Naive thymus-derived CD8-positive, alpha-beta T cell (primary cell): ENCODE measurements at places on chromosomes 6 and 20. TPM values are rescaled to one million over a fixed set of nuclear protein-coding genes. Genes with fewer than 3 reads are reported as not detected.
A peak's percentile ranks its signal among the peaks of the same experiment; 100 is the strongest.

The IMPG1 gene
- total RNA-seq: not detected

The ANKS1A gene
- 11.1 TPM for total RNA-seq

The GRIK2 gene
- not detected for total RNA-seq

The TBCC gene
- total RNA-seq: 77.0 TPM

The VPS52 gene
- 116 TPM for total RNA-seq

The MBOAT1 gene
- 3.5 TPM for total RNA-seq

The SOBP gene
- total RNA-seq: 1.4 TPM

The HLA-F gene
- 744 TPM for total RNA-seq

DNA sequence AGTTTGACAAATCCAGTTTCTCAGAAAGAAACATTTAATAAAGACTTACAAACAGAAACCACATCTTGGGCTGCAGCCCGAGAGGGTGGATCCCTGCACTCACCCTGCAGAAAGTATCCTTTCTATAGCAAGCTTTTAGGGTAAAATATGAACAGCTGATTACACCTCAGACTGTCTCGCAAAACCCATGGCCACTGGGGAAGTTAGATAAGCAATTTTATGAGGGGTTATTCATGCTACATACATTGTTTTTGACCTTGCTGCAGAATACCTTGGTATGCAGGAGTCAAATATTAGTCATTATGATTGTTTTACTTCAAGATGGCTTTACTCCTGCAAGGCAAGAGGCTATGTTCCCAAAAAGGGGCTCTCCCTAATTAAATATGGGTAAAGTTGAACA lies 126.9 kb downstream of the OR2B2 start:
- H3K27me3 ChIP-seq: peaks cover 7% of the 10 kb centered on the region
- DNase-seq: no peak
- H3K4me1 ChIP-seq: no peaks in the 10 kb centered on the region
- no peaks in the 10 kb centered on the region for H3K36me3 ChIP-seq

DNA sequence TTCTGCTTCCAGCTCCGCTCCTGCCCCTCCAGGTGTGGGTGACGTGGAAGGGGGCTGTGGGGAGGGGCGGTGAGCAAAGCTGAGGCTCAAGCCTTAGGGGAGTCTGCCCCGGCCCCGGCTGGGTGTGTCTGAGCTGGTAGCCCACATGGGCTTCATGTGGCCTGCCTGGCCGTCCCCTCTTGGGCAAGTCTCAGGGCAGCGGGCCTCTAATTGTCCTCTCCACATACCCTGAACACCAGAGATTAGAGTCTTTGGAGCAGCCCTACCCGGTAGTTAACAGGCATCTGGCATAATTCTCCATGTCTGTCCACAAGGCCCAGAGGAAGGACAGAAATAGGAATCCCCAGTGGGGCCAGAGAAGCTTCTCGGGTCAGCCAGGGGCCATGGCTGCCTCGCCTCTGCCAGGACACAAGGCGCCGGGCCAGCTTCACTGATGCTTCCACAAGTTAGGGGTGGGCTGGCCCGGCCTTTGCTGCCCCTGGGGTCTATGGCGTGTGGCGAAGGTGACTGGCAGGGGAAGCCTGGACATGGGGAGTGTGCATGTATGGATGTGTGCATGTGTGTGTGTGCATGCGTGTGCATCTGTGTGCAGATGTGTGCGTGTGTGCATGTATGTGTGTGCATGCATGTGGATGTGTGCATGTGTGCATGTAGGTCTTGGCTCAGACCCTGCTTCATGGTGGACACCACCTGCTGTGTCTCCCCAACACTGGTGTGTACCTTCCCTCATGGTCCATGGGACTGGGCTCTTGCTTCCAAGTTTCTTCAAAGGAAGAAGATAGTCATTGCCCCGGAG lies 24.0 kb downstream of the FRMD1 start:
- no peak overlapping the region for H3K4me3 ChIP-seq
- no peak overlapping the region for H3K27ac ChIP-seq
- H3K27me3 ChIP-seq: no peaks in the 10 kb centered on the region
- H3K36me3 ChIP-seq: no peaks in the 10 kb centered on the region

DNA sequence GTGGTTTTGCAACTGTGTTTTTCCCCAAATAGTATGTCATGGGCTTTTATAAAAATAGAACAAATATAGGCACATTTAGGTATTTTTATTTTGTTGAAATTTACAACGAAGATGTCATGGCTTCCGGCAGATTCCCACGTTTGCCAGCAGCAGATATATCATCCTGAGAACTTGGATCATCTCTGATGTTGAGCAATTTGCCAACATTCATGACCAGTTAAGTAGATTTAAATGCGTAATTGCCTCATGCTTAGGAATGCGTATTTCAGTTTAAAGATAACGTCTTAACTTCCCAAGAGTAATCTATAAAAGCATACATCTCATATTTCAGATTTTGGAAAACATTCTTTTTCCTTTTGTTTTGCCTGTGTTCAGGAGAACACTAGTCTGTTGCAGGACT lies 457.8 kb downstream of the QKI start:
- no peak overlapping the region for H3K4me3 ChIP-seq
- no peaks in the 10 kb centered on the region for H3K36me3 ChIP-seq
- no peak overlapping the region for H3K27ac ChIP-seq
- H3K27me3 ChIP-seq: peaks cover 10% of the 10 kb centered on the region
- H3K4me1 ChIP-seq: no peaks in the 10 kb centered on the region
- DNase-seq: no peak

- H3K27me3 ChIP-seq: no peaks in the 10 kb centered on the region
- H3K4me3 ChIP-seq: peak overlapping the region; percentile 85
- peak; percentile 12 for DNase-seq
- H3K27ac ChIP-seq: no peak overlapping the region
- no peaks in the 10 kb centered on the region for H3K36me3 ChIP-seq
- no peaks in the 10 kb centered on the region for H3K4me1 ChIP-seq
Observed at GRCh38 chr20:60137657-60138245, 179.5 kb downstream of the CDH26 start.

GRCh38 chr6:158789115-158789917 lies 29.9 kb downstream of the EZR start:
- no peaks in the 10 kb centered on the region for H3K27me3 ChIP-seq
- H3K36me3 ChIP-seq: peaks cover 48% of the 10 kb centered on the region
- H3K4me1 ChIP-seq: peaks cover 79% of the 10 kb centered on the region

DNA sequence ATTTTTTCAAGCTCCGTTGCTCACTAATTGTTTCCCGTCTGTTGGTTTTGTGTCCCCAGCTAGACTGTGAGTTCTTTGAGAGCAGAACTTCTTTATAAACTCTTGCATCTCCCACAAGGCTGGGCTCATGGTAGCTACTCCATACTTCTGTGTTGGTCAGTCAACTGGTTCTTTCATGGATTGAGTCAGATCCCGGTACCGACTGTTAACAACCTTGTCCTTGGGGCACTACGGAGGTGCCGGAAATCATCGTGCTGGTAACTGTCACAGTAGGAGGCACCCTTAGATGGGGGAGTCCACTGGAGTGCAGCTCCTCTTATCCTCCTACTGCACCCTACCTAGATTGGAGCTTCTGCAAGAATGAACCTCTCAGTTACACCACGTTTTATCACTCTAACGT lies 8.6 kb upstream of the STX16 start:
- H3K36me3 ChIP-seq: no peaks in the 10 kb centered on the region
- peaks cover 4% of the 10 kb centered on the region for H3K27me3 ChIP-seq
- H3K27ac ChIP-seq: no peak overlapping the region
- DNase-seq: no peak

DNA sequence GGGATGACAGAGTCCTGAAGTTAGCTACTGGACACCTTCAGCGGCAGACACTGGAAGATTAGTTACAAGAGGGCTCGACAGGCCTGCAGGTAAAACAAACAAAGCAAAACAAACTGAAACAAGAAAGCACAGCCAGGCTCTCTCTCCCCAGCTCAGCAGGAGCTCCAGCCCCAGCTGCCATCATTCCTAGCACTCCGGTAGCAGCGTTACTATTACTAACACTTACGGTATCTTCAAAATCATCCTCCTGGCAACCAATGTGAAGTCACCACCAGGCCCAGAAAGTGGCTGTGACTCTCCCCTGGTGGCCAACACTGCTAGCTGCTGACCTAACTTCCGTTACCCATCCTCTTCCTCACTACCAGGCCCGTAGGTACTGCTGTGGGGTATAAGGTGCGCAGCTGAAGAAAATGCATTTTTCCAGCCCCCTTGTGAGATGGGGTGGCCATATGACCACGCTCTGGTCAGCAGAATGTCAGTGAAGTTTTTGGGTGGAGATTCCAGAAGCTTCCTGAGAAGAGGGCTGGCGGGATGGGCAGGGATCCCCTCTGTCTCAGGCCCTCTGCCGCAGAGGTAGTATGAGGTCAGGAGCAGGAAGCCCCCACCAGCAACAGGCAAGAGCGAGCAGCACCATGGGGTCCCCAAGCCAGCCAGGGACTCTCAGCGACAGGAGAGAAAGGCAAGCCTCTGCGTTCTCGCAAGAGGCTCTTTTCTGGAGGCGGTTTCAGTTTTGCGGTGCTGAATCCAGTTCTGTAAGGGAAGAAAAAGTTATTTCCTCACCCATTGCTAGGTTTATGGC lies 37.4 kb upstream of the TBXT start:
- peaks cover 2% of the 10 kb centered on the region for H3K27me3 ChIP-seq
- H3K4me1 ChIP-seq: peaks cover 5% of the 10 kb centered on the region
- no peak overlapping the region for H3K27ac ChIP-seq
- no peak overlapping the region for H3K4me3 ChIP-seq

DNA sequence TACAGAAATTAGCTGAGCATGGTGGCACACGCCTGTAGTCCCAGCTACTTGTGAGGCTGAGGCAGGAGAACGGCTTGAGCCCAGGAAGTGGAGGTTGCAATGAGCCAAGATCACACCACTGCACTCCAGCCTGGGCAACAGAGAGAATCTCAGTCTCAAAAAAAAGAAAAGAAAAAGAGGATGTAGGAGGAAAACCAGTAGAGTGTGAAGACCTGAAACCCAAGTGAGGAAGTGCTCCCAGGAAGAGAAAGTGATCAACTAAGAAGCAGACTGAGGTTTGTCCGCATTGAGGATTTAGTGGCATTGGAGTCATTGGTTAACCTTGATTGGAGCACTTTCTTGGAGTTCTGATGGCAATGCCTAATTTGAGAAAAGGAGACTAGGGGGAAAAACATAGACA lies 20.6 kb upstream of the TASP1 start:
- peaks cover 3% of the 10 kb centered on the region for H3K27me3 ChIP-seq
- no peak overlapping the region for H3K27ac ChIP-seq
- H3K36me3 ChIP-seq: no peaks in the 10 kb centered on the region

GRCh38 chr6:73942592-73943186 lies 246.7 kb downstream of the CD109 start:
- no peak for DNase-seq
- no peaks in the 10 kb centered on the region for H3K27me3 ChIP-seq
- H3K4me3 ChIP-seq: no peak overlapping the region
- H3K4me1 ChIP-seq: no peaks in the 10 kb centered on the region
- H3K36me3 ChIP-seq: no peaks in the 10 kb centered on the region

DNA sequence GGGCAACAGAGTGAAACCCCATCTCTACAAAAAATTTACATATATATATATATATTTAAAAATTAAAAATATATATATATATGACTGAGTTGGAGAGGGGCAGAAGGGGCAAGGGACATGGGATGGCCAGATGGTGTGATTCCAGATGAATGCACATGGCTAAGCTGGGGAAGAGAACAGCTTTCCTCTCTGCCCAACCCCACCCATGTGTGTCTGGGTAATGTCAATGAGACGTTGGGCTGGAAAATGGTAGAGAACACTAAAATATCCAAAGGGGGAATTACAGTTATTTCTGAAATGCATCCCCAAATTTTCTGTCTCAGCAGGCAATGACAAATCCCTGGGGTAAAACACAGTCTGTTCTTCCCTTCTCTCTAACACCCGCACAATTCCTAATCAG lies 31.2 kb upstream of the CCND3 start:
- H3K36me3 ChIP-seq: no peaks in the 10 kb centered on the region
- H3K27ac ChIP-seq: peak overlapping the region; percentile 60
- H3K27me3 ChIP-seq: no peaks in the 10 kb centered on the region
- H3K4me1 ChIP-seq: peaks cover 77% of the 10 kb centered on the region
- peak overlapping the region; percentile 7 for H3K4me3 ChIP-seq

DNA sequence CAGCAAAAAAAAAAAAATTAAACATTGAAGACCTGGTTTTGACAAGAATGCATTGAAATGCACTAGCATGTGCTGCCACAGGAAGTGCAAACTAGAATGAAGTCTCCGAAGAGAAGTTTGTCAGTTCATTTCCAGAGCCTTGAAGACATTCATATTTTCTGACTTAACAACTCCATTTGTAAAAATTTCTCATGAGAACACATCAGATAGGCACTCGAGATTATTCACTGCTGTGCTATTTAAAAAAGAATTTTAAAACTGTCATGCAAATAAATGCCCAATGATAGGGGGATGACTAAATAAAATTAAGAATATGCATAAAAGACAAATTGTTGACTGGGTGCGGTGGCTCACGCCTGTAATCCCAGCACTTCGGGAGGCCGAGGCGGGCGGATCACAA lies 394.6 kb upstream of the JARID2 start:
- H3K4me3 ChIP-seq: no peak overlapping the region
- no peaks in the 10 kb centered on the region for H3K36me3 ChIP-seq
- no peak for DNase-seq
- peaks cover 2% of the 10 kb centered on the region for H3K27me3 ChIP-seq
- H3K4me1 ChIP-seq: peaks cover under 1% of the 10 kb centered on the region

DNA sequence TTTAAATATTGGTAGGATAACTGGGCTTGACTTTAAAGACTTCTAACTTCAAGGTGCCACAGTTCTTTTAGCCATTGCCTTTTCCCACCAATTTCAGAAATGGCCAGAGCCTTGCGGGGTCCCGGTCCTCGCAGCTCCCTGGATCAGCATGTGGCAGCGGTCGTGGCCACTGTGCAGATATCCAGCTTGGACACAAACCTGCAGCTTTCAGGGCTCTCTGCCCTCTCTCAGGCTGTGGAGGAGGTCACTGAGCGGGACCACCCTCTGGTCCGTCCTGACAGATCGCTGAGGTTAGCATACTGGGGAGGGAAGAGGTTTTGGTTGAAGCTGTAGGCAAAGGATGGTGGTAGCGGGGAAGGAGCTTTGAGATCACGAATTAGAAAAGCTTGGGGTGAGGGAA lies 6.4 kb downstream of the CUL9 start:
- no peaks in the 10 kb centered on the region for H3K27me3 ChIP-seq
- no peak for DNase-seq
- H3K4me1 ChIP-seq: peaks cover 34% of the 10 kb centered on the region
- peaks cover 77% of the 10 kb centered on the region for H3K36me3 ChIP-seq

DNA sequence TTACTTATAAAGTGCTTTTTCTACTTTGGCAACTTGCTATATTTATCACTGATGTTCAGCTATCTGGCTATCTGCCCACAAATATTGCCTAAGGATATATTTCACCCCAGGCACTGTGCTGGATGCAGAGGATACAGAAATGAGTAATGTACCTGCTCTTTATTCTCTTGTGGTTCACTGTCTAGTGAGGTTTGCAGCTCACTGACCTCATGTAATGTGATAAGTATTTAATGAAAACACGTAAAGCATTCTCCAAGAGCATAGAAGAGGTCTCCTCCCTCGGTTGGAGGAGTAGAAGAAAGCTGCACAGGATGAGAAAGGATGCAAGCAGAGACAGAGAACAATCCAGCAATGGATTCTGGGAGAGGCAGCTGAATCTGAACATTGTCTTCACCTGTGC lies 610.7 kb downstream of the CBLN4 start:
- no peak overlapping the region for H3K27ac ChIP-seq
- DNase-seq: no peak
- H3K4me3 ChIP-seq: no peak overlapping the region
- no peaks in the 10 kb centered on the region for H3K4me1 ChIP-seq
- H3K27me3 ChIP-seq: no peaks in the 10 kb centered on the region
